ENCODE measurements at places on chromosomes 6 and 20.

- no peak for DNase-seq
These were observed 23.4 kb upstream of the SLCO4A1 start for GRCh38 chr20:62618611-62619529.

- DNase-seq: no peak
These were observed 41.9 kb upstream of the TNFRSF21 start for GRCh38 chr6:47351621-47352020.

DNA sequence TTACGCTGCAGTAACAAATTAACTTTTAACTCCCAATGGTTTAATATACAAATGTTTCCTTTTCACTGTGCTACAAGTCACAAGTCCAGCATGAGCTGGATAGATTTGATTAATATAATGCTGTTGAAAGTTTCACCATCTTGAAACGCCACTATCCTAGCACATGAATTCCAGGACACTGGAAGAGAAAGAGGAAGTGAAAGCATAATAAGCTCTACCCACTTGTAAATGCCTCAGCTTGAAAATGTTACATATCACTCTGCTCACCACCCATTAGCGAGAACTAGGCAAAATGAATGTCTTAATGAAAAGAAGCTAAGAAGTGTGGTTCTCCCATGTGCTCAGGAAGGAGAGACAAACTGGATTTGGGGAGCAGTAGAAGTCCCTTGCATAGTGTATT, 46.9 kb downstream of the PCSK2 start:
- no peak for DNase-seq

DNA sequence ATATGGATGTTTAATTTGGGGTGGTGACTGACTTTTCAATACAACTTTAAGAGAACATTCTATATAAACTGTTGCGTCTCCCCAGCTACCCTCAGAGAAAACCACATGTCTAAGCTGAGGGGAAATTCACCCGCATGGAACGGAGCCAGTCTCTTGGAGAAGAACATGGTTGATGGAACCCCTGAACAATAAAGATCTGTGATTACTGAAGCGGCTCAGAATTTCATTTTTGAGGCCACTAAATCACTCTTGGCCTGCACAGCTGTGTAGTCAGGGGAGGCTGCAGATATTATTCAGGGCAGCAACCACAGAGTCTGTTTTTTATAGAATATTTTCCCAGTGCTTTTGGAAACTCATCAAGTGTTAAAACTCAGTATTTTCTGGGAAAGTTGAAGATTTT, 73.8 kb downstream of the EYA4 start:
- no peak for DNase-seq

DNA sequence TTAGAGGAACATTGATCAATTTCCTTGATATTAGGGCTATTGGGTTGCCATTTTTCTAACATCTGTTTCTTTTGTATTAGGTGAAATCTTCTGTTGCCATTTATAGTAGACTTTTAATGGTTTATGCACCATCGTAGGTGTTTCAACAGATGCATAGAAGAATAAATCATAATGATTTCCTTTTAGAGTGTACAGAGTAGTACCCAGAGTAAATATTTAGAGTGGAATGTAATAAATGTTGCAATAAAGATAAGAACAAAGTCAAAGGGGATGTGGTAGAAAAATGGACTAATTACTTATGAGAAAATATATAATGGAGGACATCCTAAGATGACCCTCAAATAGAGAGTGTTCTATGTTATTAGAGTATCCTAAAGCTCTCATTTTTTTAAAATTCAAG, 643.0 kb upstream of the CITED2 start:
- DNase-seq: no peak

- peak; percentile 61 for DNase-seq
These were observed 471 bp downstream of the EZR start for GRCh38 chr6:158818581-158819212.

GRCh38 chr6:3841066-3841454, 8.1 kb upstream of the FAM50B start:
- DNase-seq: no peak

DNA sequence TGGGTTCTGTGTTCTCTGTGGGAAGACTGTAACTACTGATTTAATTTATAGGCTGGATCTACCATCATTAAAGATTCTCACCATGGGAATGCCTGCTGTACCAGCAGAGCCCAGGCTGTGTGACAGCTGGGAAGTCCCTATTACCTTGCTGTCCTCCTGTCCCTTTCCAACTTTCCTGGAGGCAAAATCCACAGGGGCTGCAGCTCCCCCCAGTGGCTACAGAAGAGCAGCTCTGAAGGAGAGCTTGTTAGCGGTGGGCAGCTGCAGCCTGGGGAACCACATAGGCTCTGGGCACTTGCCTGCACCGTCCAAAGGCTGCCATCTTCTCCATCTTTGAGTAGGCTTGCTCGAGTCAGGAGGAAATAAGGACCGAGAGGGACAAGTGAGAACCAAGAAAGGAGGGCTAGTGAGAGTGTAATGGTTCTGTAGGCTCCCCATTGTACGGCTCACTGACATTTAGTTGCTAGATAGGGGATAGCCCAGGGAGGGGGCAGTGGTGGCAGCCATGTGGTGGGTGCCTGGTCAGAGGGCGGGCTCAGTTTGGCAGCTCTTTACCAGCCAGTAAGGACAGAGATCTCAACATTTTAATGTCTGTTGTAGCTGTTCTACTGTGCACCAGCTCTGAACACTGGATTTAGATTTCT, 155.1 kb upstream of the MLIP start:
- peak; percentile 94 for DNase-seq

DNA sequence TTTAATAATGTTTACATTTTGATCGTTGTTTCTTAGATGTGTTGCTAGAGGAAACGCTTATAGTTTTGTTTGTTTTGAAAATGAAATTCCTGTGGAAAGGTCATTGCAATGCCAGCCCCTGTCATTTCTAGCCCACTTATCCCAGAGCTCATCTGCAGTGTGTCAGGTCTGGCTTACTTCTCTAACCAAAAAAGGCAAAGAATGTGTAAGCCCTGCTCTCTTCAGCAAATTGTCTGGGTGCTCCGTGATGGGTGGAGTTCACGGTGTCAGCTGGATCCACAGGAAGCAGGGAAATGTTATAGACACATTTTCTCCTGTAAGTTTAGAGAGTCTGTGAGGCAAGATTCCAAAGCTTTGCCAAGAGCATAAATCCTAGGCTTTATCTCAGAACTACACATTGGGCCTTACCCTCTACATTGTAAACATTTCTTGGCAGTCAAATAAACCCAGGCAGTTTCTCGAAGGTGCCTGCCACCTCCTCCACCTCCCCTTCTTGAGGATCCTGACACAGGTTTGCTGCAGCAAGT, 50.9 kb downstream of the RPRD1B start:
- DNase-seq: no peak

- DNase-seq: no peak
These were observed 2.8 kb upstream of the LBP start for GRCh38 chr20:38343311-38344106.

DNA sequence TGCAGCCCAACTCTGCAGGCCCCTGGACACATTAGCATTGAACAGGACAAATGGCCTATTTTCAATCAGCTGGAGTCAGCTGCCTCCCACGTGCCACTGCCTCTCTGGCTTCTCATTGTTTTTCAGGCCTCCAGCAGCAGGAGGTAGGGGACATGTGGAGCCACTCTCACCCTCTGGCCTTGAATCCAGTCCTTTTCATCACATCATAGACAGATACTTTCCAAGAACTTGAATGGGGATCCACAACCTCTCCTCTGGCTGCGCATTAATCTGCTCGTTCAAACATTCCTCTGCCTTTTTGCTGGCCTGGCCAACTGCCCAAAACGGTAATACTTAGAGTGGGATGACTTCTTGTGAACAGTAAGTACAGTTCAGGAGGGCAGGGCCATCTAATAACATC, 592.3 kb downstream of the PKHD1 start:
- DNase-seq: no peak
